H9 (cell line): ENCODE measurements at places on chromosomes 16 and 17. TPM values are rescaled to one million over a fixed set of nuclear protein-coding genes. Genes with fewer than 3 reads are reported as not detected.
A peak's percentile ranks its signal among the peaks of the same experiment; 100 is the strongest.

Gene CALB2
- 0.85 and 0.97 TPM in 2 replicates for total RNA-seq

Gene SLC22A31
- total RNA-seq: 7.7 and 8.1 TPM in 2 replicates

DNA sequence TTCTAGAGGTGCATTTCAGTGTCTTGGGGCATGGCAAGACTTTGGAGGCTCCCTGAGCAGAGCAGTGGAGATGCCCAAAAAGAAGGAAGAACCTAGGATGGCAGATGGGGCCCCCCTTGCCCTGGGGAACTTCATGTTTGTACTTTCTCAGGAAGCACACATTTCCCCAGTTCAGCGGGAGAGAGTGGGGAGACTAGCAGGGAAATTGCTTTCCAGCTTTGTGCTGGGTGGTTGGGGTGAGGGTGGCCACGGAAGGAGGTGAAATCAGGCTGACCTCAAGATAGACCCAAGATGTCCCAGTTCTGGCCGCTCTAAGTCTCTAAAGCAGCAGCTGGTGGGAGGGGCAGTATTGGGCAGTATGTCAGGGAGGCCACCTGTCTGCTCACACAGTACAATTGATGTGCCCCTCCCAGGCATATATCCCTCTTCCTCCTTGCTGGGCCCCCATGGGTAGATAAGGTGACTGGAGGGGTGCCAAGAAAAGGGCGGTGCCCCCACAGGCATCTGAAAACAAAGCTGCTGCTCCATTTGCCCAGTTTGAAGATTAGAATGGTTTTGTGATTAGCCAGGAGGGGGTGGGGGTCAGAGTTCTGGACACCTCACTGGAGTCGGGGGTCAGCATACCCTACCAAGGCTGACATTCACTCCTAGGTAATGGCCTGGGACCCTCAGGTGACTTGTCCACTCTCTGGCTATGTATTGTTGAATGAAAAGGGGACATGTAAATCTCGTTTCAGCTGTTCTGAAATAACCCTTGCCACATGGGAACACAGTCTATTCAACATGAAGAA lies 17.1 kb upstream of the NAGLU start:
- no peak overlapping the region for H3K4me3 ChIP-seq
- H3K27me3 ChIP-seq: peaks cover 2% of the 10 kb centered on the region; the same call in 1 of the 2 replicates
- peaks cover 42% of the 10 kb centered on the region for H3K36me3 ChIP-seq
- peaks cover 11% of the 10 kb centered on the region; the same call in 1 of the 2 replicates for H3K4me1 ChIP-seq
- peak; percentile 22 for DNase-seq

DNA sequence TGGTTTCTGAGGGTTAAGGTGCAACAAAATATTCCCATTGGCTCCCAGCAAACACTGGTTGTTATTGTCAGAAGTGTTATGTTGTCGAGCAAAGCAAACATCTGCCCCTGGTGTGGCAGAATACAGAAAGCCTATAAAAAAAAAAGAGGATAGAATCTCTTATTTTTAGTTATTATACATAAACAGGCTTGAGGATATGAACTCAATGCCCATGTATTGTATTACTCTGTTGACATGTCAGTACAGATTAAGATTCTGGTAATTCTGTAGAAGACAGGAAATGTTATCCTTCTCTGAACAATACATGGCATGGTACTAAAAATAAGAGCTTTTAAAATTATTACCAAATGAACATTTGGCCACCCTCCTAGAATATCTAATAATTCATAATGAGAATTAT lies 73.7 kb downstream of the CA4 start:
- H3K27me3 ChIP-seq: no peaks in the 10 kb centered on the region
- no peak overlapping the region for H3K27ac ChIP-seq
- H3K4me1 ChIP-seq: no peaks in the 10 kb centered on the region
- DNase-seq: no peak
- peaks cover 11% of the 10 kb centered on the region; the same call in 2 of the 3 replicates for H3K36me3 ChIP-seq
- no peak overlapping the region for H3K4me3 ChIP-seq

DNA sequence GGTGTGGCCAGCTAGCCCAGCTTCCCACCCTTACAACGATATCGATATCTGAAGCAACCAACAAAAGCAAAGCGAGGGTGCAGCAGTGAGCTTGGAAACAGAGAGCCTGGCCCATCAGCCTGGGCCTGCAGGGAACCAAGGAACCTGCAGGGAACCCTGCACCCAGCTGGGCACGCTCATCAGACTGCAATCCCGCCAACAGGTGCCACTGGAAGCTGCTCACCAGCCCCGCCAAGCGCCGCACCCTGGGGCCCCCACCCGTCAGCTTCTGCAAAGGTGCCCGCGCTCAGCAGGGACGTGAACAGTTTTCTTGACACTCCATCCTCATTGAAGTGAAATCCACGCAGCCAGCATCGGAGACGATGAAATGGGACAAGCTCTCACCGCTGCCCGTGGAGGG lies 250.7 kb downstream of the RBFOX3 start:
- no peak overlapping the region for H3K4me3 ChIP-seq
- H3K36me3 ChIP-seq: no peaks in the 10 kb centered on the region
- H3K4me1 ChIP-seq: no peaks in the 10 kb centered on the region
- H3K27ac ChIP-seq: no peak overlapping the region
